ENCODE measurements at places on chromosomes 4 and X.
A peak's percentile ranks its signal among the peaks of the same experiment; 100 is the strongest.

DNA sequence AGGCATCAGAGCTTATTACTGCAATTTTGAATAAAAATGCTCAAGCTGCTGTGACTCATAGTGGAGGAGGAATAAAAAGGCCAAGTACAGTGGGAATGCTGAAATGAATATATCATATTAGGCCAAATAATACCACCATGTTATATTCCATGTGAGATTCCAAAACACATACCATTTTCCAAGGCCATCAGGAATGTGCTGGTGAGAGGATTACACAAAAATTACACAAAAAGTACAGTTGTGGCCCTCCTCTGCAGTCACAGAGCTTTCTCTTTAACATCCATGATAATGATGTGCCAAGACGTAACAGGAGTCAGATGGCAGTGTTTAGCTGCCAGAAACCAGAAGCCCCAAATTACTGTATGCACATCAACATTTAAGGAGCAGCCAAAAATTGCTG, 153.5 kb downstream of the PCDH18 start:
- no peak for DNase-seq

DNA sequence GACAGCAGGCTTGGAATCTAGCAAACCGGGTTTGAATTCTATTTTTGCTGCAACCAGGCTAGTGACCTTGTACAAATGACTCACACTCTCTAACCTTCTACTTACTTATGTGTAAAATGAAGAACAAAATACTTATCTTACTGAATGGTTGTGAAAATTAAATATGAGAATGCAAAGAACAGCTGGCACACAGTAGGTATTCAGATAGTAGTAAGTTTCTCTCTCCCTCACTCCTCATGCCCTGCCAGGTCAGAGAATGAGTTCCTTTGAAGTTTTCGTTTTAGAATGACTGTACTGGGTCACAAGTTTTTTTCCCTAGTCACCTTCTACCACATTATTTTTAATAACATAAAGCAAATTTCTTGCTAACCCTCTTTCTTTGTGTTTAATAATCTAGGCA, 33.0 kb downstream of the CISD2 start:
- no peak for DNase-seq

DNA sequence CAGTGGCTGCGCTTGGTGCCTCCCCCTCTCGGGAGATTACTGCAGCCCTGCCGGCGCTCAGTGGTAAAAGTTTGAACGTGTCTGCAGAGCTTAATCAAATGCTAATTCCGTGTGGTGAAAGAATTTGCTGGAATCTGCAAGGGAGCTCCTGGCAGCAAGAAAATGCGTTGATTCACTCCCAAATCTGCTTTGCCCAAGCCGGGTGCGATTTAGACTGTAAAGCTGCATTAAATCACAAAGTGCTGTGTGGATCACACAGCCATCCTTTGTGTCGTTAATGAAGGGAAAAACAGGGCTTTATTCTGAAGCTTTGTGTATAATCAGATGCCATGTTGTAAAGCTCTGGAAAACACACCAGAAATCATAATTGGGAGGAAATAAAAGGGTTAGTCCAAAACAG, 444.1 kb downstream of the BCOR start:
- DNase-seq = no peak

GRCh38 chrX:17292111-17292527, 82.9 kb upstream of the NHS start:
- DNase-seq = peak; percentile 0

- DNase-seq = no peak
Observed at GRCh38 chr4:113383111-113383785, 333.8 kb downstream of the ANK2 start.

DNA sequence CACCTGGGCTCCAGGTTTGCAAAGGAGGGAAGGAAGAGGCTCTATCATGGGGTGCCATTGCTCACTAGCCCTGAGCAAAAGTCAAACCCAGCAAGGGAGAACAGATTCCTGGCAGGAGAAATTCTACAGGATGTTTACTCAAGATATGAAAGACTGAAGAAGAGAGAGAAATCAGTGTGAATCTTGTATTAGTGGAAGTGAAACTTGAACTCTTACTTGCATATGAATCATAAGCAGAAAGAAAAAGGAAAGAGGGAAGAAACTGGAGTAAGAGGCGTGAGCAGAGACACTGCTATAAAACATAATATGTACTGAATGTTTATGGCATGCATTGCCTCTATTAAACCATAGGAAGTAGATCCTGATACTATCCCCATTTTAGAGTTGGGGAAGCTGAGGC, 60.9 kb downstream of the C4orf46 start:
- no peak for DNase-seq

DNA sequence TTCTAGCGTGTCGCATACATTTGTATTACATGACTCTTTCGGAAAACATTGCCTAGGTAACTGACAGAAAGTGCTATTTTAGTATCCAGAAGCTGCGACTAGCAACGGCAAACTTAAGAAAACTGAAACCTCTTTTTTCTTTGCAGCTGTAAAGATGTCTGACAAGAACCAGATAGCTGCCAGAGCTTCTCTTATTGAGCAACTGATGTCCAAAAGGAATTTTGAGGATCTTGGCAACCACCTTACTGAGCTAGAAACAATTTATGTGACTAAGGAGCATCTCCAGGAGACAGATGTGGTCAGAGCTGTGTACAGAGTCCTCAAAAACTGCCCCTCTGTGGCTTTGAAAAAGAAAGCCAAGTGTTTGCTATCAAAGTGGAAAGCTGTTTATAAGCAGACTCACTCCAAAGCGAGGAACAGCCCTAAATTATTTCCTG, 9.4 kb downstream of the TCEANC start:
- no peak for DNase-seq

DNA sequence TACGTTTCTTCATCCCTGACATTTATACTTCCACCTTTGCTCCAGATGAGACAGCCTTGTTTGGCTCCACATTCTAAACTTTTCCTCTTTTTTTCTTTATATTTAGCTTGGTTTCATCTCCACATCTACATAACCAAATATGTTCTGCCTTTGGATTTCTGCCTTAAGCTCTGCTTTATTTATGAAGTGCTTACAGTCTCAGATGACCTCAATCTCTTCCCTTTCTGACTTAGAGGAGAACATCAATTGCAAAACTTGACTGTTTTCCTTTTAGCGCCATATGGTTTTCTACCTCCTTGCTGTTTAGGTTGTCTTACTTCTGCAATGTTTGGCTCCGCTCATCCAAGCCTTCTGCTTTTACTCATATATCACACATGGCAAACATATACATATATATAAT, 7.5 kb downstream of the ASB5 start:
- no peak for DNase-seq

- no peak for DNase-seq
Observed at GRCh38 chr4:129359461-129359860, 263.5 kb downstream of the C4orf33 start.

GRCh38 chrX:72358313-72358712, 52.6 kb upstream of the CITED1 start:
- DNase-seq = no peak

GRCh38 chr4:13117185-13117584, 367.0 kb downstream of the RAB28 start:
- DNase-seq = no peak

- DNase-seq = no peak
Observed at GRCh38 chr4:151933122-151933827, 172.5 kb upstream of the GATB start.

DNA sequence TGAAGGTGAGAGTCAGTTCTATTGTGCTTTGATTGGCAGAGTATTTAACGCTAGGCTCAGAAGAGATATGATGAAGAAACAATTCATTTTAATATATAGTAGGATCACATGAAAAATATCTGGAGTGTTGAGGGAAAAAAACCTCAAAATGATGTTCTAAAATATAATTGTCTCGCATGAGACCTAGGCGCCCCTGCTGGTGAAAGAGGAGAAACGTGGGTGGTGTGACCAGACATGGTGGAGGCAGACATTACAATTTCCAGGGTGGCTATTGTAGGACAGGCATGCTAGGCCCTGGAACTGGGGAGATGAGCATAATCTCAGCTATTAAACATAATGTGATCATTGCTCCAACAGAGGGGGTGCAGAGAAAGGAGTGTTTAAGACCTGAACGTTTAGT, 210.0 kb downstream of the HS3ST1 start:
- DNase-seq = no peak

GRCh38 chr4:28834120-28834519, 1886.0 kb upstream of the PCDH7 start:
- DNase-seq = no peak

- no peak for DNase-seq
Observed at GRCh38 chr4:152578670-152579069, 42.8 kb upstream of the FBXW7 start.

DNA sequence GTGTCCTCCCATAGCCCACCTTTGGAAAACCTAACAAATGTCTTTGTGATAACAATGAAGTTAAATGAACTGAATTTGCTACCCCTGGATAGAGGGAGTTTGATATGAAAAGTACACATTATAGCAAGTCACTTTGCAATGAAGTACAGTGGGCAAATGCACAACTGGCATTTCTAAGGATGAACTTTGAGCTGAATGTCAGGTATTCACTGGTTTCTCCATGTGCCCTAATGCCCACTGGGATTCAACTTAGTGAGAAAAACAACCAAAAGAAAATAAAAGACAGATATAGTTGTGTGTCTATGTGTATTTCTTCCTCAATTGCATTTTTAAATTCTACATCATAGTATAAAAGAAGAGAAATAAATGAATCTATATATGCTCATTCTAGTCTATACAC, 51.0 kb downstream of the PAPSS1 start:
- DNase-seq = no peak

- DNase-seq = no peak
Observed at GRCh38 chr4:154602404-154603020, 9.9 kb downstream of the FGG start.

DNA sequence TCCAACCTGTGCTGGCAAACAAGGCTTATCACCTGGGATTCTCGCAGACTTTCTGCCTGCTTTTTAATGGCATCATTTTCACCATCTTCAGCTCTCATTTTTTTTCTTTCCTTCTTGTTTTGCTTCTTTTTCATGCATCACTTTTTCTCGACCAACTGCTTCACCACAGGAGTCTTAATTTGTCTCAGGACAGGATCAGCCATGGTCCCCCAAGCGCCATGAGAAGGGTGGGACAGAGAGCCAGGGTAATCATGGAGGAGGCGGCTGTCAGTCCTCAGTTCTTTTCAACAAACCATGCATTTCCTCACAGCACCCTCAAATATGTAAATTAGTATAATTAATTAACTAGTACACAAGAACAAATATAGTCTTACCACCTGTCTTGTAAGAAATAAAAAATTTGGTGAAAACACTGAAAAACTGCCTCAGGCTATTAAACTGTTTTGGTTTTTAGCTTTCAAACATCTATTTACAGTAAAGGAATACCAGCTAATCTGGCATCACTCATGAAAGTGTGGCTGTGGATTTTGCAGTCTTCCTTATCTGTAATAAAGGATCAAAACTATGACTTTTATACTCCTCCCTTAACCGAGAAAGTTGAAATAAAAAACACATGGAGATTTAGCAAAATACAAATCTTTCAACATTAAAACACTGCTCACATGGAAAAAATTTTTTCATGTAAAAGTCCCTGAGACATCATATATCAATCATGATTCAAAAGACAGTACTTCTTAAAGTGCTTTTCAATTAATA, 19.1 kb downstream of the EIF4E start:
- DNase-seq = no peak

GRCh38 chr4:5096261-5096660, 45.0 kb downstream of the STK32B start:
- no peak for DNase-seq

DNA sequence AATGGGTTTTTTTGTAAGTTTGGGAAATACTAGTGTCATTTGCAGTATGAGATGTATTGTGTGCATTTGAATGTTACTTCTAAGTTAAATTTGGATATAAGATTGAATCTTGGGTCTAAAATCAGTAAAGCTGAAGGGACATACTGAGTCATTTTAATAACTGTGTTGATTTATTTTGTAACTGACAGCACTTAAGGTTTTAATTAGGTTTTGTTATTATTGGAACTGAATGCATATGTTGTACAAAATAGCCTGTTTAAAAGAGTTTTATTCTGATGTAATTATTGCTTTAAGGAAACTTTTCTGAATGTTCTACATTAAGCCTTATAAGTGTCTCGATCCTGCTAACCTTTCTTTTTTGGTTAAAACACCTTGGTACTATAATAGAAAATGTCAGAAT, 396.6 kb downstream of the MAPK10 start:
- no peak for DNase-seq

DNA sequence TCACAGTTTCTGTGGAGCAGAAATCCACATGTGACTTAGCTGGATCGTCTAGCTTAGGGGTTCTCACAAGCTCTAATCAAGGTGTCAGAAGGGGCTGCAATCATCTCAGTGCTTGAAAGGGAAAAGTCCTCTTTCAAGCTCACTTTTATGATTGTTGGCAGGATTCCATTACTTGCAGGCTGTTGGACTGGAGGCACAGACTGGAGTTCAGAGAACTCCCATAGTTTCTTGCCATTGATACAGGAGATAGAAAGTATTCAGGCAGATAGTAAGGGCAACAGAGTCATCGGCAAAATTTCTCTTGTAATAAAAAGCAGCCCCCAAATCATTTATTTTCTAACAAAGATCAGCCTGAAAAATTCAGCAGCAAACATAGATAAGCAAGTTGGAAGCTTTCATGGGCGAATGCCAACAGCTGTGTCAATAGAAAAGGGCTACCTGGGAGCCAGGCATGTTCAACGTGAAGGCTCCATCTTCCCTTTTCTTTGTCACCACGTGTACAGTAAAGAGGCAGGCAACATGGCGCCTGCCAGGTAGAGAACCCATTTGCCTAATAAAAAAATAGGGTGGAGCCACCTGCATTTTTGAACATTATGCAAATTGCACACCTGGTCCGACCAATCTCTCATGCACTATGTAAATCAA, 64.4 kb downstream of the CXCL13 start:
- no peak for DNase-seq

GRCh38 chr4:43690116-43690515, 758.5 kb downstream of the KCTD8 start:
- DNase-seq = no peak

GRCh38 chr4:145956288-145956890, 17.8 kb upstream of the ZNF827 start:
- DNase-seq = peak; percentile 38

DNA sequence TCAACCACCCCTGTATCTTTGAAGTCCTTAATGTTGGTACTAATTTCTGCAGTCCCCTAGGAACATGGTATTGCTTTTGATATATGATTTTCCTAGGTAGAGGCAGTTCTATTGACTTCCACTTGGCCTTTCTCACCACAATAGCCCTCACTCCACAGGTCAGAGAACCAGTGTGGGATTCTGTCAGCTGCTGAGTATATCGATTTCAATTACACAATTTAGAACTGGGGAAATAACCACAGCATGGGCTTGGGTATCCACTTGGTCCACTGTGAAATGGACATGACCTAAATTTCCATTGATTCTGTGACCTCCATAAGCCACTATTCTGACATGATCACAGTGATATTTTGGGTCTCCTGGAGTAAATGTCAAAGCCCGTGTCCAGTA, 62.3 kb downstream of the KANTR start:
- DNase-seq = no peak

GRCh38 chr4:17027495-17027894, 129.1 kb upstream of the LDB2 start:
- DNase-seq = no peak

- DNase-seq = no peak
Observed at GRCh38 chr4:170139764-170140163, 50.0 kb upstream of the AADAT start.
